ENCODE measurements at places on chromosomes 7 and 10.

DNA sequence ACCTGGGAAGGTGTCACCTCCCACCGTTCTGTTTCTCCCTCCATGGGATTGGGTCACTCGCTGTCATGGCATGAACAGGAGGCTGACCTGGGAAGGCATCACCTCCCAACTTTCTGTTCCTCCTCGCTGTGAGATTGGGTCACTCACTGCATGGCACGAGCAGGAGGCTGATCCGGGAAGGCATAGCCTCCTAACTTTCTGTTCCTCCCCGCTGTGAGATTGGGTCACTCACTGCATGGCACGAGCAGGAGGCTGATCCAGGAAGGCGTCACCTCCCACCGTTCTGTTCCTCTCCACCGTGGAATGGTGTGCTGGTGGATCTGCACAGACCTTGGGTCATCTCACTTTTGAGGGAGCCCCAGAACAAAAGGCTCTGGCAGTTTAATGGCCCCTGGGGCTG lies 239.2 kb upstream of the PRKCQ start:
- DNase-seq, result no peak

GRCh38 chr7:142586611-142587010 lies 162.7 kb upstream of the PRSS1 start:
- no peak for DNase-seq

DNA sequence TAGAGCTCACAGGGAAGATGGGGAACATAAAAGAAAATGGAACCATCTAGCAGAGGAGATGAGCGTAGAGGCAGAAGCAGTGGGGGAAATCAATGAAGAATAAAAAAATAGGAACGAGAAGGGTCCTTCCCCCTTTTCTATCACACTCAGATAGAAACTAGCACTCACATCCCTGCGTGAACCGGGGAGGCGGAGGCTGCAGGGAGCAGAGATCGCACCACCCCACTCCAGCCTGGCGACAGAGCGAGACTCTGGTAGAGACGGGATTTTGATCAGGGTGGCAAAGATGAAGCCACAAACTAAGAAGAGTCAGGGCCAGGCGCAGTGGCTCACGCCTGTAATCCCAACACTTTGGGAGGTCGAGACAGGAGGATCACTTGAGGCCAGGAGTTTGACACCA lies 64.7 kb upstream of the ECHDC3 start:
- DNase-seq, result no peak

DNA sequence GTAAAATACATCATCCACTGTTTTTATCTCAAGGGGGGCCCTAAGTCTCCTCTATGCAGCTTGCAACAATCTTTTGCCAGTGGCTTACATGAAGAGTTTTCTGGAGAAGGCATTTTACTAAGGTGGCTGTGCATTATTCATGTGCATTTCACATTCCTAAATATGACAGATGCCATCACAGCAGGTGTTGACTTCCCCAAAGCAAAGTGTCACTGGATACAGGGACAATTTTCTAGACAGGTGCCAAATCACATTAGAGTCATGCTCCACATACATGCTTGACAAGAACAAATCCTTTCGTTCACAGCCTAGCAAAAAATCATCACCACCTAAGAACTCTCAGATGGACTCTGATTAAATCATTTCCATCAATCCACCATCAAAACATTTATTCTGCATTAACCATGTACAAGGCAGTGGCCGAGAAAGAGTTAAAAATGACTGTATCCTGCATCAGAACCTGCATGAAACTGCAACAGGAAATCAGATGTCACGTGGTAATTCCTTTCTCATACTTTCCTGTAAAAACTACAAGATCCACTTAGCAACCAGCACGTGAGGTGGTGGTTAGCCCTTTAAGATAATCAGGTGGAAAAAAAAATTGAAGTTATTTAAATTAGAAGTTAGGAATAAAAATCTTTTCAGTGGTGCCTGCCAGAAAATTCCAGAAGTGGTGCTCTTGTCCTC lies 88.2 kb upstream of the AFAP1L2 start:
- no peak for DNase-seq

DNA sequence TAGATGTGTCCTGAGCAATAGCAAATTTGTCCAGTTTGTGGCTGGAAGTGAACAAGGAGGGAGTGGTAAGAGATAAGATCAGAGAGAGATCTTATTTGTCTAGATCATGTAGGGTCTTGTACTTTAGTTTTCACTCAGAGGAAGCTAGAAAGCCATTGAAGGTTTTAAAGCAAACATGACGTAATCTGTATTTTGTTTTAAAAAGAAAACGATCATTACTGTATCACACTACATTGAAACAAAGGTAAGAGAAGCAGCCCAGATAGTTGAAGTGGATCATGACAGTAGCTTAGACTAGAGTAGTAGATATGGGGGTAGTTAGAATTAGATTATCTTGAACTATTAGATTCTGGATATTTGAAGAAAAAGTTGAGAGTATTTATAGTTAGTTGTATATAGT lies 23.6 kb upstream of the ZNF804B start:
- DNase-seq, result no peak

- DNase-seq, result no peak
Measured at GRCh38 chr10:78249690-78250089, 216.0 kb downstream of the RPS24 start.

GRCh38 chr7:28812616-28813015 lies 145.5 kb downstream of the TRIL start:
- no peak for DNase-seq

Data from effector CD8-positive, alpha-beta T cell (primary cell).